Effector memory CD8-positive, alpha-beta T cell (primary cell): ENCODE measurements at places on chromosomes 11 and 22.

DNA sequence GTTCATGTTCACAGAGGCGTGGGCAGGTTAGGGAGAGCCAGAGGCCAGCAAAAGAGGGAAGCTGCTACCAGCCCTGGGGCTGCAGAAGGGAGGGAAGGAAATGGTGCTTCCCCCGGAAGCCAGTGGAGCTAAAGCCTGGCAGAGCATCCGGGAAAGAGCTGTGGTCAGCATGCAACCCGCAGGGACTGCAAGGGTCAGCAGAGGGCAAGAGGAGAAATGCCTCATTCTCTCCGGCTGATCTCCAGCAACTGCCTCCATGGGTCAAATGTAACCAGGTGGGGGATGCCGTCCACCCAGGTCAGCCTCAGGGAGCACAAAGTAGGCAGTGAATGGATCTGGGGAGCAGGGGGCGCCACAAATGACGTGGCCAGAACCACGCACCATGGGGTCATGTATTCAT is 36.9 kb upstream of the PRR5 start:
- no peak for DNase-seq

DNA sequence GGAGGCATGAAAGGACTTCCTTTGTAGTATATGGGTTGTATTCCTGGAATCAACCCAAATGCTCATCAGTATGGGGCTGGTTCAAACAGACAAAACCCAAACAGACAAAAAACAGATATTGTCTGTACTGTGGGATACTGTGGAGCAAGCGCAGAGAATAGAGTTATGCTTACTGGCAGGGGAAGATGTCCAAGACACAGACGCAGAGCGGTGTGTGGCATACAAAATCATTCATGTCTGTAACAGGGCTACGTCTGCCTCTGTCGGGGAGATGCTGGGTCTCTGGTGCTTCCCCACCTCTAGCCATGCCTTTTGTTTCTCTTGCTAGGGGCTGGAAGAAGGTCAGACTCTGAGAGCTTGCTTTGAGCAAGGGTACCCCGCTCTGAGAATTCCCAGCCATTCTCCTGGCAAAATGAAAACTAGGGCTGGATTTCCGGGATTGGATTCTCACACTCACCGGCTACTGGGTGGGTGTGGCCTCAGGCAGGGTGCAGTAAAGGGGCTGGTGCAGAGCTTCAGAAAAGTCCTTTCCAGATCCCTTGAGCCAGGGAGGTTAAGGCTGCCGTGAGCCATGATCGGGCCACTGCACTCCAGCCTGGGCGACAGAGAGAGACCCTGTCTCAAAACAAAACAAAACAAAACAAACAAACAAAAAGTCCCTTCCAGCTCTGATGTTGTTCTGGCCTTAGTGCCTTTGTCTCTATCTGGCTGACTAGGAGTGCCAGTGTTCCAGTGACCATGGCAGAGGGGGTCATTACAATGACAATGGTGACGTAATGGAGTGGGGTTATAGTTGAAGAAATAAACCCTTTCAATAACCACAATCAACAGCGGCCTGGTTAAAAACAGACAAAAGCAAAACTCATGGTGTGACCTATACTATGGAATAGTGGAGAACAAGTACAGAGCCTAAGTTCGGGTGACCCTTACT is 2.9 kb upstream of the ABCC8 start:
- DNase-seq, result no peak

- DNase-seq, result no peak
Measured at GRCh38 chr11:10657308-10658271, 36.0 kb downstream of the IRAG1 start.

- no peak for DNase-seq
Measured at GRCh38 chr22:46961591-46962295, 199.3 kb downstream of the TBC1D22A start.

GRCh38 chr22:46672731-46673130 is 52.5 kb downstream of the GRAMD4 start:
- DNase-seq, result no peak

- peak; percentile 59 for DNase-seq
Measured at GRCh38 chr11:130434521-130435223, 6.3 kb upstream of the ADAMTS8 start.

DNA sequence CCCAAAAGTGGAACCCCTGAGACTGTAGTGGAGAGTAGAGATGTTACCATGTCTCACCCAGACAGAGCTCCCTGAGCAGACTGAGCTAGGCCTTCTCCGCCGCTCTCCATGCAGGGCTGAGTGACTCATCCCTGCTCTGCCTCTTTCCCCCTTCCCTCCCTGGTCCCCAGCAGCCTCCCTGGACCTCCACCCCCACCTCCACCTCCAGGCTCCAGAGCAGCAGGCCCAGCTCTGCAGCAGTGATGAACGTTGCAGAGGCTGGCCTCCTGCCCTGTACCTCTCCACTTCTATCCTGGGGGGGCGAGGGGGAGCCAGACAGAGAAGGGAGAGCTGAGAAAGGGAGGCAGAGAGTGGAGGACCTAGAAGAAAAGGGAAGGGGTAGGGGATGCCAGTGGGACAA is 19.3 kb upstream of the ARAP1 start:
- DNase-seq, result no peak

DNA sequence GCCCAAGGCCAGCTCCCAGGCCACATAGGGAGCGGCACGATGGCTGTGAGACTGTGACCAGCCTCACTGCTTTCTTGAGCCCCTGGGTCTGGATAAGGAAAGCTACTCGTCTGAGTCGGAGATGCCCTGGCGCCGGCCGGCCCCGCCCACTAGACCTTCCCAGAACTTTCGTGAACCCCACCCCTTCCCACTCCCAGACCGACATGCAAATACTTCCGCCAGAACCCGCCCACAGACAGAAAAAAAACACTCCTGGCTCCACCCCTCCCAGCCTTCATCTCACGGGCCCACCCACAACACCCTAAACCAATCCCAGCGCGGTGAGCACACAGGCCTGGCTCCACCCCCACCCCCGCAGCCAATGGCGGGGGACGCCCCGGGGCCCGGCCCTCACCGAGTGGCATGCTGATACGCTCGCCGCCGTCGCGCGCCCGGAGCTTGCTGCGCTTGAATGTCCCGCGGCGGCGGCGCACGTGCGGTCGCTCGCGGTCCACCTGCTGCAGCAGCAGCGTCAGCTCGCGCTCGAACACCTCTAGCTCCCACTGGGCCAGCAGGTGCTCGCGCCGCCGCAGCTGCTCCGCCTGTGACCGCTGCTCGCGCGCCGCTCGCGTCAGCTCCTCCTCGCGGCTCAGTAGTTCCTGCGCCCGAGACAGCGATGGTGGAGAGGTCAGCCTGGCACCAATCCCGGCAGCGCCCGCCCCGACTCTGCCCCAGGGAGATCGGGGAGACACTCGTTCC is 7.0 kb downstream of the MAP3K11 start:
- DNase-seq, result no peak

DNA sequence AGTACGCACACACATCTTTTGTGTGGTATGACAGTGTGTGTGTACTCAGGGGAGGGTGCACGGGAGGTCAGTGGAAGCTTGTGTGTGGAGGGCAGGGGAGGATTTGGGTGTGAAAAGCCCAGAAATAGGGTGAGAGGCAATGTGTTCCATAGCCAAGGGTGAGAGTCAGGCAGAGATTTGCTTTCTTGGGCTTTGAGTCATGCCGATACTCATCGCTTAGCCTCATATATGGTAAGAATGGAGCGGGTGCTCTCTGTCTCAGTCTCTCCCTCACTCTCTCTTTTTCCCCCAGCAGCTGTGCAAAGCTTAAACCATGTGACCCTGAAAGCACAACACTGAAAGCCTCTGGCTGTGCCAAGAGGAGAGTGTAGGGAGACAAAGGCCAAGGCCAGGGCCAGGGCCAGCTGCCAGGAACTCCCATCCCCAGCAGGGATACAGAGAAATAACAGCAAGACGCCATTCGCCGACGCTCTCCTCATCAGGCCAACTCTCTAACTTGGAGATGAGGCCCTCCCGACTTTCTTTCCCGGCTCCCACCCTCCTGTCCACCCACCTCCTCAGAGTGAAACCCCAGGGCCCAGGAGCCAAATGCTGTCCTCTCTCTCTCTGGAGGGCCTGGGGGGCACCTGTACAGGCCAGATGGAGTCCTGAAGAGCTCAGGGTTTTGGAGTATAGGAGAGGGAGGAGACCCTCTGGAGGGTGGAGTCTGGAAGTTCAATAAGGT is 20.3 kb upstream of the MICAL3 start:
- DNase-seq, result no peak

DNA sequence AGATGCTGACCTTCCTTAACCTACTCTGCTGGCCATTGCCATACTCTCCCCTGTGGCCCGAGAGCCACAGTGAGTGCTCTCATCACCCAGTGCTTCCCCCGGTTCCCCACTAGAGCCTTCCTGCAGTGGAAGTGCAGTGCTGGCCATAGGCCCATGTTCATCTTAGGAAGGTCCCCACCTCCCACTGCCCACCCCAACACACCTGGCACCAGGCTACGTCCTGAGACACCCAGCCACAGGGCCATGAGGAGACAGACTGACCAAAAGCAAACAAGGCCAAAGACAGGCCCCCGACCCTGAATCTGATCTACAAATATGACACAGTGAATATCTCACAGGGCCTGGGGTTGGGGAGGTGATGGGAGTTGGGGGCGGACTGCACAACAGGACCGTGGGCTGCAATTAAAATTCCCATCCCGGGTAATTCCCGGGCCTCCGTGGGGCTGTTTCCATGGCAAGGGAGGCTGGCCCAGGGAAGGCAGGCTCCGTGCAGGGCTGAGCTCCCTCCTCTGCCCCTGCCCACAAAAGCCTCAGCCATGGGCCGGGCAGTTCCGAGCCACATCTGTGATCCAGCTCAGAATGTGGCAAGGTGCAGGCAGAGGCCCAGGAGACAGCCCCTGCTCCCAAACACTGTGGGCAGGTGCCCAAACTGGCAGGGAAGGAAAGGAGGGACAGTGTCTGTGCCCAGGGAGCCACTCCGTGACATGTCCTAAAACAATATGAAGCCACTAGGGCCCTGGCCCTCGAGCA is 5.1 kb upstream of the CHST1 start:
- no peak for DNase-seq

DNA sequence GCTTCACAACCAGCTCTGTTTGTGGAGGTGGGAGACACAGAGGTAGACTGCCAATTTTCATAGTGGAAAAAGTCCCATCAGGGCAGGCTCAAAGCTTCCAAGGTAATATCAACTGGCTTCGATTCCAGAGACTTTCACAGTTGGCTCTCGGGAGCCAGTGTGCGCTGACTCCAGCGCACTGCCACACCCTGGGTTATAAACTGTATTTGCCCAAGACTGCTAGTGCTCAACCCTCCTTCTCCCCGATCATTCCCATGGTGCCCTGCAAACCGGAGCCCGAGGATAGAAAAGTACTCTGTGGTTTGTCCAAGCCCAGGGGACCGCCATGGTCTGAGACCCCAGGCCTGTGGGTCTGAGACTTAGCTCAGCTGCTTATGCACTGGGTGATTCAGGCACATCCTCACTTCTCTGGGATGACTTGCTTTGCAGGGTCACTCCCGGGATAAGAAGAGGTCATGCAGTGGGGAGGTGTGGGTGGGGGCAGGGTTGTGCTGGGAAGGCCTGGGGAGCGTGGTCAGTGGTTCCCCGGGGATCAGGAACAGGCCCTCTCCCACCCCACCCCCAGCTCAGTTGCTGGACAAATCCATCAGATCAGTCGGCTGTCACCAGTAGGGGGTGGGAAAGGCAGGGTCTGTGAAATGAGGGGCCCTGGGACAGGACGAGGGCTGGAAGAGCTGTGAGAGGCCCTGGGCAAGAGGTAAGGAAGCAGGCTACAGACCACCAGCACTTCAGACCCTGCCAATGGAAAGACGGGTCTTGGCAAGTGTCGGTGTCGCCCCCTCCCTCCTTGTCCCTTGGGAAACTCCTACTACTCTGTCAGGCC is 26.7 kb upstream of the PICK1 start:
- no peak for DNase-seq

DNA sequence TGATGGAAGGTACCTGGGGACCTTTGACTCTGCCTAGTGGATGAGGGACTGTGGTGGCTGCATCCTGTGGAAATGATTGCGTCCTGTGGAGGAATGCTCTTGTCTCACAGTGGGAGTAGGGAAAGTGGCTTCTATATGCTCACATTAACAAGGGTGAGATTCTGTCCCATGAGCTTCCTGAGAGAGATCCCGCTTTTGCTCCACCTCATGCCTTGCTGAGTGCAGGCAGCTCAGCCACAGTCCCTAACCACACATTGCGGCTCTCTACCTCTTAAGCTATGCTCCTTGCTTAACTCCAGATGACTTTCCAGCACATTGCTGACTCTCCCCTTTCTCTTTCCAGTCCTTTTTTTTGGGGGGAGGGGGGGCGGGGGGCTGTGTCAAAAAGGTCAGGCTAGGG is 45.0 kb downstream of the TEAD1 start:
- no peak for DNase-seq
